ENCODE measurements at places on chromosomes 3 and 15. TPM values are rescaled to one million over a fixed set of nuclear protein-coding genes. Genes with fewer than 3 reads are reported as not detected.

The TXNRD3 gene
- total RNA-seq = 7.9 TPM

The DUOXA2 gene
- total RNA-seq = not detected

The WNT7A gene
- total RNA-seq = 0.23 TPM

The AMIGO3 gene
- total RNA-seq = 0.59 TPM

The ASB14 gene
- not detected for total RNA-seq

The GABRR3 gene
- not detected for total RNA-seq

The NDUFB4 gene
- 210 TPM for total RNA-seq

The PLA2G4B gene
- 1.1 TPM for total RNA-seq

The LRRN1 gene
- total RNA-seq = not detected

The ZFAND6 gene
- 130 TPM for total RNA-seq

The ATP6V1A gene
- 18.8 TPM for total RNA-seq

The HIGD2B gene
- total RNA-seq = not detected

The CFAP100 gene
- total RNA-seq = not detected

The EIF5A2 gene
- total RNA-seq = 13.9 TPM

The MORC1 gene
- total RNA-seq = not detected

The KIF7 gene
- 4.9 TPM for total RNA-seq

The DTX3L gene
- total RNA-seq = 8.3 TPM

The SNX22 gene
- 1.5 TPM for total RNA-seq

The SNAP23 gene
- 21.4 TPM for total RNA-seq

The SLC9A9 gene
- 0.48 TPM for total RNA-seq

The SPINT1 gene
- total RNA-seq = 0.85 TPM

The CGNL1 gene
- 2.0 TPM for total RNA-seq

The PRR20G gene
- total RNA-seq = not detected

The GOLGA6L4 gene
- 0.28 TPM for total RNA-seq

The PLSCR2 gene
- total RNA-seq = not detected

The IMPG2 gene
- total RNA-seq = not detected

The TNIK gene
- 2.2 TPM for total RNA-seq

The TKT gene
- 1,875 TPM for total RNA-seq
